ENCODE measurements at places on chromosomes 16 and 17.

DNA sequence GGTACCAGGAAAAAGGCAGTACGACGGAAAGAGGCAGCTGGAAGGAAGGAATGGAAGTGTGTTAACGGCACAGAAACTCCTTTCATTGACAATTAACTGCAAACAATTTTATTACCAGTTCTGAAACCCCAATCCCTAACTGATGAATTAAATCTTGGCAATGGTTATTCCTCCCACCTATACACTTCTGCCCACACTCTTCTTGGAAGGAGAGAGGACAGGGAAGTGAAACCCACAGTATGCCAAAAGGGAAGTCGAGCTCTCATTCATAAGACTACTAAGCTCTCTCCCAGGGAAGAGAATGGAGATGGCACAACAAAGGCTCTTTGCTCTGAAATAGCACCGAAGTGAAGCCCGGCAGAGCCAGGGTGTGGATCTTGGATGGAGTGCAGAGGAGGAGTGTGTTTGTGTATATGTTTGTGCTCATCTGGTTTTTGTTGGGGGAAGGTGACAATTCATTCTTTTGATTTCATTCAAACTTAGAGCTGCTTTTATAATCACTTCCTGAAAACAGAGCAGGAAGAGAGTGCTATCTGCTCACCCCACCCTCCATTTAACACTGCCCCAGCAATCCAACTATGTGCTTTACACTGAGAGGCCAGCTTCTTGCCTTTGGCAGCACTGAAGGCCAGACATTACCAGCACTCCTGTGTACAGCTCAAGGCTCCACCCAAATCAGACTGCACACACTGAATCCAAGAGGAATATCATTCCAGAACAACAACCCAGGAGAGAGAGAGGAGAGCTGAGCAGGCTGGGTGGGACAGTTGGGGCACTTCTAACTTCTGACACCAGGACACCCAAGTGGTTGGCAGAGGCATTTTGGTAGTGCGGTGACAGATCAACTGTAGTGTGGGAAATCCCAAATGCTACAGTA, 68.7 kb downstream of the HIC1 start:
- peak overlapping the region; percentile 53 for H3K27ac ChIP-seq
- no peaks in the 10 kb centered on the region for H3K27me3 ChIP-seq
- DNase-seq: peak; percentile 36
- peaks cover 22% of the 10 kb centered on the region for H3K4me1 ChIP-seq

DNA sequence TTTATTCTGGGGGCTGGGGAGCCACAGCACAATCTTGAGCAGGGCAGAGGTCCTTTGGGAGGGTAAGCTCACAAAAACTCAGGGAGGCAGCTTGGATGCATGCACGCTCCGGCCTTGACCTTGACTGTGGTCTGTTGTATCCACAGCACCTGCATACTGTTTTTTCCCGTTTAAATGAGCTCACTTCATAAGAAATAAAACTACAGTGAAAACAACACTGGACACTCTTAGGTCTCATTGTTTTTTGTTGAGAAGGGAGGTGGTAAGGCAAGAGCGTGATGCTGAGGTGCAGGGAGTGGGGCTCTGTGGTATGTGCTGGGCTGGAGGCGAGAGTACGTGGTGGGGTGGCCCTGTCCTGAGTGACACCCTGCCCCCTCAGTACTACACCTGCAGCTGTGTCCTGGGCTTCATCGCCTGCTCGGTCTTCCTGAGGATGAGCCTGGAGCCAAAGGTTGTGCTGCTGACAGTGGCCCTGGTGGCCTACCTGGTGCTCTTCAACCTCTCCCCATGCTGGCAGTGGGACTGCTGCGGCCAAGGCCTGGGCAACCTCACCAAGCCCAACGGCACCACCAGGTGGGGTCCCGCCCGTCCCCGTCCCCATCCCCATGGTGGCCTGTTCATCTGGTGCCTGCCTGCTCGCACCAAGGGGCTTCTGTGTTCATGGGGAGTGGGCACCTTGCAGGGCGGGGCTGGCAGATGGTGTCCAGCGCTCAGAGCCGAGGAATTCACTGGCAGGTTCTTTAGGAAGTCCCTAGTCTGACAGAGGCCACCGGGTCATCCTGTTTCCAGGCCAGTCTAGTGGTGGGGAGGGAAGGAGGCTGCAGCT, 44.2 kb downstream of the ADCY7 start:
- H3K27me3 ChIP-seq: no peaks in the 10 kb centered on the region
- DNase-seq: no peak
- no peak overlapping the region for H3K4me3 ChIP-seq
- peaks cover 7% of the 10 kb centered on the region for H3K4me1 ChIP-seq
- H3K27ac ChIP-seq: peak overlapping the region; percentile 36

GRCh38 chr16:66152823-66153393, 213.6 kb upstream of the CDH5 start:
- DNase-seq: no peak
- H3K36me3 ChIP-seq: no peaks in the 10 kb centered on the region
- H3K27ac ChIP-seq: no peak overlapping the region
- no peaks in the 10 kb centered on the region for H3K27me3 ChIP-seq
- no peaks in the 10 kb centered on the region for H3K4me1 ChIP-seq

DNA sequence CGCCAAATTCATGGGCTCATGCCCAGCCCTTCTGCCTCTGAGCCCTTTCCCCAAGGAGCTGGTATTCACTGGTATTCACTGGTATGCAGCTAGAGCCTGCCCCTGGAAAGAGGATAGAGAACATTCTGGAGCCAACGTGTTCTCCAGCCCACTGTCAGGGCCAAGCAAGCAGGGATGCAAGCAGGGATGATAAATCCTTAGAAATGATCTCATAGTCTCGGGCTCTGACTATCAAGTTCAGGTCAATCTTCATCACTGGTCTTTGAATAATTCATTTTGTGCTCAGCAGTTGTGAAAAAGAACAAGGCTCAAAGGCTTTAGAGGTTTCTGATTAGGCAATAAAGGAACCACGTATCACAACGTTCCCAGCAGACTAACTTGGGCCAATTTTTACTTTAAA, 57.3 kb downstream of the CACNG5 start:
- H3K4me1 ChIP-seq: no peaks in the 10 kb centered on the region
- peaks cover 20% of the 10 kb centered on the region for H3K27me3 ChIP-seq
- H3K4me3 ChIP-seq: no peak overlapping the region
- H3K36me3 ChIP-seq: no peaks in the 10 kb centered on the region
- H3K27ac ChIP-seq: no peak overlapping the region

GRCh38 chr17:82030470-82031302, 792 bp upstream of the RAC3 start:
- peak; percentile 83 for DNase-seq
- H3K36me3 ChIP-seq: peaks cover 5% of the 10 kb centered on the region
- peak overlapping the region; percentile 35 for H3K27ac ChIP-seq
- peak overlapping the region; percentile 78 for H3K4me3 ChIP-seq

DNA sequence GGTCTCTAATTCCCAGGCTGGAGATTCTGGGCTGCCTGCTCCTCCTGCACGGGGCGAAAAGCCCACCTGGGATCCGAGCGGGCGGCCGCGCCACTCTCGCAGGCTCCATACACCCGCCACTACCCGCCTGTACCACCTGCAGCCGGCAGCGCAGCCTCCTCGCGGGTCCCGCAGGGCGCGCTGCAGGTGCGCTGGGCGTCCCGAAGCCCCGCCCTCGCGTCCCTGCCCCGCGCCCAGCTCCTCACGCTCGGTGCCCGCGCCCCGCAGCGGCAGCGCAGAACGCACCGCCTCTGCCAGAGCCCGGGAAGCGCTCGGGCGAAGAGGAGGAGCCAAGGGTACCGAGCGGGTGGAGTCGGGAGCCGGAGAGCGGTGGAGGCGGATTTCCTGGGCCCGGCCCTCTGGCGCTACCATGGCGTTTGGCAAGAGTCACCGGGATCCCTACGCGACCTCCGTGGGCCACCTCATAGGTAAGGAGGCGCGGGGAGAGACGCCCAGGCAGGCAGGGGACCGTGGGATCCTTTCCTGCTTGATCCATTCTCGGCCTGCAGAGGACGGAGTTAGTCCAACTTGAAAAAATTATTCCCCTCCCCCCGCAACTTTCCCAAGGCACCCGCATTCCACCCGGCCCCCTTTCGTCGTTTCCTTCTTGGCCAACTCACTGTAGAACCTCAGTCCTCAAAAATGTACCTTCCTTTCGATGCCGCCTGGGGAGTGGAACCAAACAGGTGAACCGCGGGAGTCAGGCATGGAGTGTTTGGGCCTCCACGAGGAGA, at the start of gene TOM1L1:
TSS of gene TOM1L1 (plus strand) at position 396 of the 773 bp plus-strand sequence. CDS start at position 410, 14 bp downstream.
- DNase-seq: peak; percentile 87
- peaks cover 10% of the 10 kb centered on the region for H3K4me1 ChIP-seq
- no peaks in the 10 kb centered on the region for H3K27me3 ChIP-seq
- H3K4me3 ChIP-seq: no peak within 1 kb of the TSS

DNA sequence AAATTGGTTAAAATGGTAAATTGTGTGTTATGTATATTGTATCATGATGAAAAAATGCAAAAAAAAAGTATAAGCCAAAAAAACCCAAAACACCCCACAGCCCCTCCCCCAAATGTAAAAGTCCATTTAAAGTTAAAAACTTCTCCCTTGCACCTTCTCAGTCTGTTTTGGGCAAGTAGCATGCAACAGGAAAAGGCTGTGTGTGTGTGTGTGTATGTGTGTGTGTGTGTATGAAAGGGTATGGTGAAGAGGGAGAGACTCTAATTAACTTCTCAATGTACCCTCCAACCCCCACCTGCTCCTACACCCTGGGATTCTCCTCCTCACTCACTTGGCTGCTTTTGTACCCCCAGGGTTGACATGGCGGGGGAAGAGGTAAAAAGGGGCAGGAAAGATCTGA, 9.2 kb upstream of the GGT6 start:
- H3K4me1 ChIP-seq: peaks cover 4% of the 10 kb centered on the region
- H3K27ac ChIP-seq: no peak overlapping the region

DNA sequence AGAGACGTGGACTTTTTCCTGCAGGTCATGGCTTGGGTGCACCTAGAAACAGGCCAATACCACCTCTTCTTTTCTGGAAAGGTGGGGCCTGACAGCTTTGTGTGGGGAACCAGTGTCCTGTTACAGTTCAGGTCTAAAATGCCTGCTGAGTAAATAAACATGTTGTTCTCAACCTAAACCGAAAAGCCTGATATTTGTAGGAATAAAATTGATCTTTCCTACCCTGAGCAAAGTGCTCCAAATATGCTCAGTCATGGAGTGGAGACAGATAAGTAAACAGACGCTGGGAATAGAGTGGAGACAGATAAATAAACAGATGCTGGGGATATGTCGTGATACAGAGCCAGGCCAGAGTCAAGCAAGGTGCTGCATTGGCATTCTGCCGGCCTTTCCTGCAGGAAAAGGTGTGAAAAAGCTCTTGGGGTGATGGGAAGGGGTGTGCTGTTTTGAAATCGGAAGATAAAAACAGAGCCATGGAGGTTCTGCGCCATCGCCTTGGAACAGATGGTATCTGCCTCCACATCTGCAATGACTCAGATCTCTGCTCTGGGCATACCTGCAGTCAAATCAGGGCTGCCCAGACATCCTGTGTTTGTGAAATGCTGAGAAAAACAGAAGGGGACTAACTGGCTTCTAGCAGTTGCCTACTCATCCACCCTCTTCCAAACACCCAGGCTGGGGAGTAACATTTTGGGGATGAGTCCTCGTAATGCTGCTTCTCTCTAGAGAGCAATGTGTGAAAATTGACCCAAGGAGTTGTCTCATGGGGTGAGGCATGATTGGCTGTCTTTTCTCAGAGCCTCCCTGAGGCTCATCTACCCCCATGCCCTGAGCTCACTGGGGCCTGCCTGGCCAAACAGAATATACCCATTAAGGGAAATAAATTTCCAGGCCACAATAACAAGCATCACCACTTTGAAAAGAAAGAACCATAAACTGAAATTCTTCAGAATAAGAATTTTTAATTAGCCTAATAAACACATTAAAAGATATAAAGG, 16.8 kb upstream of the TRPV2 start:
- peak overlapping the region; percentile 44 for H3K27ac ChIP-seq
- DNase-seq: peak; percentile 57
- peaks cover 9% of the 10 kb centered on the region for H3K4me1 ChIP-seq
- no peaks in the 10 kb centered on the region for H3K36me3 ChIP-seq

- H3K4me1 ChIP-seq: no peaks in the 10 kb centered on the region
- H3K27me3 ChIP-seq: peaks cover 2% of the 10 kb centered on the region
- no peak for DNase-seq
- H3K36me3 ChIP-seq: no peaks in the 10 kb centered on the region
Observed at GRCh38 chr17:273981-274832, 78.4 kb downstream of the RPH3AL start.

Measured in MCF 10A (cell line).